ENCODE measurements at places on chromosomes 11 and 22. TPM values are rescaled to one million over a fixed set of nuclear protein-coding genes. Genes with fewer than 3 reads are reported as not detected.

The C2CD2L gene
- total RNA-seq, result 8.6 TPM

The PHLDA2 gene
- 45.0 TPM for total RNA-seq

The ASCL2 gene
- total RNA-seq, result not detected

The SFI1 gene
- total RNA-seq, result 16.2 TPM

The TUB gene
- total RNA-seq, result 3.7 TPM
